ENCODE measurements at places on chromosomes 4 and X. TPM values are rescaled to one million over a fixed set of nuclear protein-coding genes. Genes with fewer than 3 reads are reported as not detected.

Gene DRP2
- 0.07 TPM for total RNA-seq

- DNase-seq: no peak
Measured at GRCh38 chrX:99833821-99834220, 576.3 kb downstream of the PCDH19 start.

Gene SMR3B
- total RNA-seq: not detected

- no peak for DNase-seq
Measured at GRCh38 chrX:68757331-68757730, 71.5 kb upstream of the EFNB1 start.

- no peak for DNase-seq
Measured at GRCh38 chr4:110619463-110620247, 3.2 kb downstream of the PITX2 start.

GRCh38 chr4:38681281-38681991 lies 17.4 kb downstream of the KLF3 start:
- no peak for DNase-seq

Gene SLC9A6
- 11.2 TPM for total RNA-seq

Gene PLK4
- 5.2 TPM for total RNA-seq

DNA sequence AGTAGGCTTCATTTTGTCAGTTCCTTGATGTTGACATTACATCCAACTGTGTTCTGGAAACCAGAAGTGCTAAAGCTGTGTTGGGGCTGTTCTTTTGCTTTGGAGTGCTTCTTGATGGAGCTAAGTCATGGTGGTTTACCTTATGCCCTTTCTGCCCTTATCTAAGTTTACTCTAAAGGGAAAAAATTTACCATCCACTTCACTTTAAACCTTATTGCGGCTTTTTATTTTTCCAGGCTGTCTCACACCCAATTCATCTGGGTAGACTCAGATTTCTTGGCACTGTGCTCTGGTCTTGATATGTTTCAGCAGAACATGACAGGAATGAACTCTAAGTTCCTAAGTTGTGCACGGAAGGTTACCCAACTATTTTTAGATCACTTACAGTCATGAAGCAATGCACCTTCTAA lies 104.7 kb upstream of the TTC29 start:
- peak; percentile 38 for DNase-seq

GRCh38 chr4:139247241-139247640 lies 32.8 kb downstream of the MGARP start:
- no peak for DNase-seq

DNA sequence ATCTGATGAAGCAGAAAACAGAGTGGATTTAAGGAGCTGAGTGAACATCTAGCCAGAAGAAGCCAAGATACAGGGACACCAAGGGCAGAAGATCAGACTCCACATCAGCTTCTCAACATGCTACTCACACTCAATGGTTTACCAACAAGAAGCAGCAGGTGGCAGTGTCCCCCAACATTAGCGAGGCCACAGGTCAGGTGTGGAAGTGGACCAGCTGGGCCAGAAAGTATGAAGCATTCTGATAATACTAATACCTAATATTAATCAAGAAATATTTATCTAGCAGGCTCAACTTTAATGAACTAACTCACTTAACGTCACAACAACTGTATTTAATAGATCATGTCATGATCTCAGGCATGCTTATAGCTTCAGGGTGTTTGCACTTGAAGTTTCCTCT lies 73.4 kb upstream of the TTC29 start:
- peak; percentile 69 for DNase-seq

GRCh38 chr4:26826721-26827120 lies 33.9 kb upstream of the STIM2 start:
- no peak for DNase-seq

- no peak for DNase-seq
Measured at GRCh38 chr4:5026371-5026770, 7.1 kb upstream of the CYTL1 start.

GRCh38 chr4:101418055-101418454 lies 70.7 kb upstream of the PPP3CA start:
- DNase-seq: no peak

Gene MAGEA3
- total RNA-seq: not detected

GRCh38 chrX:74853255-74853654 lies 72.0 kb downstream of the NEXMIF start:
- no peak for DNase-seq

Gene RHOXF2
- not detected for total RNA-seq

GRCh38 chrX:68409194-68409593 lies 24.1 kb downstream of the OPHN1 start:
- no peak for DNase-seq

DNA sequence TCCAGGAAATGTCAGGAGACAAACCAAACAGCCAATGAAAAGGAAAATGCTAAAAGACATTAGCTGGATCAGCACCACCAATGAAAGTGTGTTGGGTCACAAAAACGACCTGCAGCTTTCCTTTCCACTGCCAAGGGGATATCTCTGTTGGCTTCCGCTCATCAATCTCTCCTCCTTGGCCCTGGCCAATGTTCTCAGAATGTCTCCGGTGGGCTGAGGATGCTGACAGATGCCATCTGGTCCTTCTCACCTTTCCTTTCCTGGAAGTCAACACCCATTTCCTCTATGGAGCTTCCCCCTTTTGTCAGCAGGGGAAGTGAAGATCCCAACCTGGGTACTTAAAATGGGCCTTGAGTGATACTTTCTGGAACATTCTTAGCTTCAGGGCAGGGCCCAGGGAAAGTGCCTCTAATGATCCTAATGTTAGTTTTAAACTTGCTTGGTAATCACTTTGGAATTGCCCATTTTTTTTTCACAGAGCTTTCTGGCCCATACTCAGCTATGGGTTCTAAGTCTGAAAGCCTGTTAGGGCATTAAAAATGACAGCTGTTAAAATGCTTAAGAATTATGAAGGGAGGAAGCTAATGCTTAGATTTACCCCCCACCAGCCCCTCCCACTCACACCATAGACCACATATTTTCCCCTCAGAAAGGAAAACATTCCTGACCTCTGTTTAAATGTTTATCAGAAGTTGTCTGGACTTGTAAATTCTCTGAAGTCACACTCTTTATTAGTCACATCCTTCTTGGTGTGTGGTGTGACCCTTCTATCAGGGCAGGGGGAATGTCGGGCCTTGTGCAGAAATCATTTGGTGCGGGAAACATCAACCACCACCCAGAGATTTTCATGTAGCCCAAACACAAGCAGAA lies 29.2 kb downstream of the IGFBP7 start:
- DNase-seq: no peak

DNA sequence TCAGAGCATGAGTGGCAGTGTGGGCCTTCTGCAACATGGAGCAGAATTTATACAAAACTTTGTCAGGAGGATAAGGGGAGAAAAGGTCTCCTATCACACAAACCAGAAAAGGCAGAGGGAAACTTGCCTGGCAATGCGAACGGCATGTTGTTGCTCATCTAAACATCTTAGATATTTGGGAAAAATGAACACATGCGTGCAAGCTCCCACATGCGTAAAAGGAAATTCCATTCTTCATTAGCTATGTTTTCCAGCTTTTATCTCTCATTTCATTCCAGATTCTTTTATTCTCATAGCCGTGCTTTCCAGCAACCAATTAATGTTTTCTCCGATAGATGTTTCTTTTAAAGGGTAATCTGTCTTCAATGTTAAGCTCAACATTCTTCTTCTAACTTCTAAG lies 31.3 kb upstream of the GBA3 start:
- no peak for DNase-seq

Gene AFM
- total RNA-seq: not detected

Gene SERTM2
- total RNA-seq: 0.27 TPM

DNA sequence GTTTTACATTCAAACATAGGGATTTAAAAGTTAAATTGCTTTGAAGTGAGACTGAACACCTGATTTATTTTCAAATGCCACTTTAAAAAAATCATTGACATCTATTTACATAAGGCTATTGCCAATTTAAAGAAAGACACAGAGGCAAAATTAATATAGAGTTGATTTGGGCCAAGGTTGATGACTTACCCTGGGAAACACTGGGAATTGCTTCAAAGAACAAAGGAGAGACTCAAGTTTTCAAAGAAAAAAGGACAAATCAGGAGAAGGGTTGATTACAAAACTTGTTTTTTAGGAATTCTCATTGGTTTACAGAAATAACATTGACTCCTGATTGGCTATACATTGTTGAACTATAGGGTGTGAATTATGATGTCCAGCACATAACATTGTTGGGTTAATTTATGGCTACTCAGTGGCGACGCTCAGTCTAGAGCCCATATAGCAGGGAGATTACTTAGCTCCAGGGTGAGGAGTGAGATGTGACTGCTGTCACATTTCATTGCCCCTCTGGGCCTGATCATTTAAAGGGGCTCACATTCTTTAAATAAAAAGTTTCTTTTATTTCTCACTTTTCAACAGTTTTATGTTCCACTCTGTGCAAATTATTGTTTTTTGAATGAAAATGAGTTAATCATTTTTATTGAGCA lies 184.6 kb downstream of the SPATA18 start:
- DNase-seq: no peak

DNA sequence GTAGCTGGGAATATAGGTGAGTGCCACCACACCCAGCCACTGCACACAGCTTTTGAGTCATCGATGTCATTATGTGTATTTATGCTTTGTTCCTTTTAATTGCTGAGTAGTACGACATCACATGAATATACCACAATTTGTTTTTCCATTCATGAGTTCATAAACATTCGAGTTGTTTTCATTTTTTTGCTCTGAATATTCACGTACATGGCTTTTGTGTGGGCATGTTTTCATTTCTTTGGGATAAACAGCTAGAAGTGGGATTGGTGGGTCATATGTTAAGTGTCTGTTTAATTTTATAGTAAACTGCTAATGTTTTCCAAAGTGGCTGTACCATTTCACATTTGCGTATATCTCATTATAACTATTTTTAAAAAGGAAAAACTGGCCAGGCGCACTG lies 45.1 kb upstream of the KDR start:
- no peak for DNase-seq

GRCh38 chrX:24494647-24495075 lies 29.6 kb downstream of the PDK3 start:
- DNase-seq: no peak
